Adrenal gland (tissue), 19 donors: ENCODE measurements at places on chromosomes 13 and 19. TPM values are rescaled to one million over a fixed set of nuclear protein-coding genes. Genes with fewer than 3 reads are reported as not detected.

DNA sequence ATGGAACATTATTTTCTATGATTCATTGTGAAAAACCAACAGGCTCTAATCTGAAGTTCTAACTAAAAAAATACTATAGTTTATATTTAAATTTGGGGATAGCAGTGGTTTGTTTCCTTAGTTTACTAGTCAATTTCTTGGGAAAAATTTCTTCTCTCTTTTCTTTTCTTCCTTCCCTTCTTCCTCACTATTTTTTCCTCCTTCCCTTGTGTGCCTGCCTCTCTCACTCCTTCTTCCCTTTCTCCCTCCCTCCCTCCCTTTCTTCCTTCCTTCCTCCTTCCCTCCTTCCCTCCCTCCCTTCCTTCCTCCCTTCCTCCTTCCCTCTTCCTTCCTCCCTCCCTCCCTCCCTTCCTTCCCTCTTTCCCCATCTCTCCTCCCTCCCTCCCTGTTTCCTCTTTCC lies 226.5 kb downstream of the ZNF536 start:
- no peaks in the 10 kb centered on the region for H3K4me1 ChIP-seq
- no peak overlapping the region for H3K4me3 ChIP-seq
- DNase-seq: no peak
- no peaks in the 10 kb centered on the region for H3K27me3 ChIP-seq
- no peaks in the 10 kb centered on the region for H3K36me3 ChIP-seq

GRCh38 chr19:49887037-49887664 lies 9.5 kb downstream of the IL4I1 start:
- peaks cover 9% of the 10 kb centered on the region for H3K4me1 ChIP-seq
- H3K27me3 ChIP-seq: no peaks in the 10 kb centered on the region
- H3K4me3 ChIP-seq: no peak overlapping the region
- no peak for DNase-seq
- no peak overlapping the region for H3K27ac ChIP-seq
- H3K36me3 ChIP-seq: peaks cover 45% of the 10 kb centered on the region

GRCh38 chr13:74444161-74444571 lies 310.0 kb upstream of the KLF12 start:
- H3K4me3 ChIP-seq: no peak overlapping the region
- DNase-seq: no peak
- H3K27ac ChIP-seq: no peak overlapping the region
- H3K27me3 ChIP-seq: no peaks in the 10 kb centered on the region

DNA sequence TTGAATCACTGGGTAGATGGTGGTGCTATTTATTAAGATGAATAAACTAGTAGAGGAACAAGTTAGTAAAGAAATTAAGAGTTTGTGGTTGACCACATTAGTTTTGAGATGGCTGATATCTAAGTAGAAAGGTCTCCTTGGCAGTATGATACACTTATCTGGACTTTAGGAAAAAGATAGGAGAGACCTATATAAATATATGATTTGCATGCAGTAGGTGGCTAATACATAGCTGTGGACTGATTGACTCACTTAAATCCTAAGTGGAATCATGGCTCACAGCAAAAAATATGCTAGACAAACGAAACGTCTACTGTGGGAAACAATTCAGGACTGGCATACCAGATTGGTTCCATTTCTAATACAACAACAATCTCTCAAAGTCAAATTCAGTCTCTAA lies 92.0 kb downstream of the CAB39L start:
- H3K36me3 ChIP-seq: no peaks in the 10 kb centered on the region
- no peak overlapping the region for H3K27ac ChIP-seq
- no peaks in the 10 kb centered on the region for H3K27me3 ChIP-seq
- peaks cover 4% of the 10 kb centered on the region for H3K4me1 ChIP-seq

GRCh38 chr13:60922576-60923231 lies 492.9 kb downstream of the PCDH20 start:
- no peak for DNase-seq
- no peak overlapping the region for H3K4me3 ChIP-seq
- no peaks in the 10 kb centered on the region for H3K36me3 ChIP-seq
- no peak overlapping the region for H3K27ac ChIP-seq
- no peaks in the 10 kb centered on the region for H3K27me3 ChIP-seq

- H3K27me3 ChIP-seq: no peaks in the 10 kb centered on the region
- no peak overlapping the region for H3K4me3 ChIP-seq
- no peak for DNase-seq
- no peaks in the 10 kb centered on the region for H3K36me3 ChIP-seq
These were observed 21.5 kb upstream of the OXGR1 start for GRCh38 chr13:97015661-97016350.

DNA sequence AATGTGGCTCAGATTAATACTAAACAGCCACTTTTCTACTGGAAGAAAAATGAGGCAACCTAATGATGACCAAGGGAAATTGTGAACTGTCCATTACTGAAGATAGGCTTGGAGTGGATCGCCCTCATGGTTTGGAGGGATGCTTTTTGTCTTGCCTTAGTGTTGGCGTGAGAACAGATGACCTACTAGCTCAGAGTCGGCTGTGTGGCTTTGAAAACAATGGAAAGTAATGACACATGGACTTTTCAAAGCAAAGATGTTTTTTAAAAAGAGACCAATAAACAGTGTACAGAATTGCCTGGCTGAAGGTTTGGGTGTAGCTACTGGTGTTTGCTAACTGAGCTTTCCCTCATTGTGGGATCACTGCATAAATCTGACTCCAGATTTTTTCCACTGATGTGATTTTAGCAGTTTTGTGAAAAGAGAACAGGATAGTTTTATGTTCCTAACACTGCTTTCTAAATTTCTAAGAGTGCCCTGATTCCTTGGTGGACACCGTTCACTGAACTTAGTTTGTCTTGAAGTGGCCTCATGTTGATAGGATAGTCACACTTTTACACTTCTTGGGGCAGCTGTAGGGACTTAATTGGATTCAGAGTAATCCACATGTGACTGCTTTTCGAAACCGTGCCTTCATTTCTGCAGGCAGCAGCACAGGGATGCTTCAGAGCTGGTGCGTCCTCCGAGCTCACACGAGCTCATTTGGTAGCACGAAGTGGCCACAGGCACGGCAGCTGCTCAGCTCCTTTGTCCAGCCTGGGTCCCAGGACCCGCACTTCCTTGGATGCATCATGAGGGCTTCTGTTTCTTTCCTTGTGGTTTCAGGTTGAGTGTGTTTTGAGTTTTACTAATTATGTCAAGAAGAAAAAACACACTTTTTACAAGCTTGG lies 4.3 kb downstream of the CEBPG start:
- no peak overlapping the region for H3K27ac ChIP-seq
- no peaks in the 10 kb centered on the region for H3K27me3 ChIP-seq
- H3K4me1 ChIP-seq: peaks cover 36% of the 10 kb centered on the region
- no peaks in the 10 kb centered on the region for H3K36me3 ChIP-seq

DNA sequence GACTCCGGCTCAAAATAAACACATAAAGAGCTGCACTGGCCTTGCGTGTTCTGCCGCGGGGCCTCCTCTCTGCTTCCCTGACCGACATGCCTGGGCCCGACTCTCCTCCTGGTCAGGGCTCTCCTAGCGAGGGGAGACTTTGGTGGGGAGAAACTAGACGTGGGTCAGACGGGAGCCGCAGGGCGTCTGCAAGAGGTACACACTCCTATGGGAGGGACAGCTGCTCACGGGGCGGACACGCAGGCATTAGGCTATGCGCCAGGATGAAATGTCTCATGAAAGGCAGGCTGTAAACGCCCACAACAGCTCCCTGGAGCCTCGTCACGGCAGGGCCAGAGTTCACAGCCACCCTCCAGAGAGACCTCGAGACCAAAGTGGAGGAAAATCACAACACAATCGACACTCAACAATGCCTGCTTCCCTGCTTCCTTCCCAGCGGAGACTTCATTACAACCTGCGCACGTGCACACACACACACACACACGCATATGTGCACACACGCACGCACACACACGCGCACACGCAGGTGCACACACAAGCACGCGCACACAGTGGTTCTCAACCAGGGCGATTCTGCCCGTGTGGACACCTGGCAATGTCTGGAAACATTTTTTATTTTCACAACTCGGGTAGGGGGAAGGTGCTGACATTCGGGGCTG lies 5.8 kb downstream of the SLC39A3 start:
- H3K4me1 ChIP-seq: peaks cover 3% of the 10 kb centered on the region
- no peak overlapping the region for H3K27ac ChIP-seq
- H3K27me3 ChIP-seq: no peaks in the 10 kb centered on the region
- no peaks in the 10 kb centered on the region for H3K36me3 ChIP-seq
- no peak for DNase-seq
- H3K4me3 ChIP-seq: no peak overlapping the region

Gene KLK2
- 0.61 TPM for total RNA-seq

Gene GMIP
- total RNA-seq: 17.0 TPM
